ENCODE measurements at places on chromosomes 13 and 19.
A peak's percentile ranks its signal among the peaks of the same experiment; 100 is the strongest.

DNA sequence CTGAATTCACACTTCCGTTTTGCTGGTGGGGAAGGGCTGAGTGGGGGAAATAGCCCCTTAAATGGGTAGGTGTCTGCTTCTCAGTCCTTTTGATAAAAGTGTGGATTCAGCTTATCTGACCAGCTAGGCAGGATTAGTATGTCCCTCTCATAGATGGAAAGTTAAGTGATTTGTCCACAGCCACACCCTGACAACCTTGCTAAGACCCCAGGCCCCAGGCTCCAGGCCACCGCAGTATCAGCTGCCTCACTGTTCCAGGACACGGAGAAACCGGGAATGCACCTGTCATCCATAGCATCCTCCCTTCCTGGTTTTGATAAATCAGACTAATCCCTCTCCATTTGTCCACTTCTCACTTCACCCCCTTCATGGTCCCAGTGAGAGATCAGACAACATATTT is 197.7 kb downstream of the USP12 start:
- no peak for DNase-seq

- DNase-seq: no peak
These were observed 63.1 kb downstream of the AP1M1 start for GRCh38 chr19:16260812-16261161.

- no peak for DNase-seq
These were observed 1162.3 kb downstream of the SLITRK1 start for GRCh38 chr13:82719987-82720386.

GRCh38 chr13:101811284-101811839 is 358.9 kb downstream of the ITGBL1 start:
- DNase-seq: no peak

DNA sequence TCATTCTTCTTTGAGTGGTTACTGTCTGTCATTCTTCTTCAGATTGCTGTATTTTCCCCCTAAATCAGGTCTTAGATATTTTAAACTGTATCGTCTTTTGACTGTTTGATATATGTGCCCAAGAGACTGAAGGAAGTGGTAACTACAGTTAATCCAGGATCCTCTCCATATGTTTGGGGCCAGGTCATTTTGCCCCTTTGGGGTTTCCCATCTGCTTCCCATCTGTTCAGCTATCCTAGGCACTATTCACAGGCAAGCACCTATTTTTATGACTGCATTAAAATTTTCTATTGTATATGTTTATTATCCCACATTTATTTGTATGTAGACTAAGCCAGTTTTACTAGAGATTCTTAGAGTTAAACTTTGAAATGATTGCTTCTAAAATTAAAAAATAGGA is 244.2 kb downstream of the PCCA start:
- DNase-seq: peak; percentile 28

DNA sequence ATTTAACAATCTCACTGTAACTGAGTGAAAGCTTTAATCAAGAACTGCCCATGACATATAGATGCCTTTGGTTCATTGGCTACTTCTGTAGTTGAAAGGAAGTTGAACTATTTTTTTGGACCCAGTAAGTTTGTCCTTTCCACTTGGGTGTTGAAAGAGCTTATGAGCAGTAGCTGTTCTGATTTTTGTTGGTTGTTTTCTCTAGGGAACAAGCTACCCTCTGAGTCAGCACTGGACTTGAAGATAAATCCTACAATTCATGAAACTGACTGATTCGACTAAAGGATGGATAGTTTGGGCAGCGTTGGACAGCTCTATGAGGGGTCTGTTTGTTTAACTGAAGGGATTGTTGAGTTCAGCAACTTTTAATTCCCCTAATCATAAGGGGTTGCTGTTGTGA is 101.0 kb downstream of the PAN3 start:
- no peak for DNase-seq

DNA sequence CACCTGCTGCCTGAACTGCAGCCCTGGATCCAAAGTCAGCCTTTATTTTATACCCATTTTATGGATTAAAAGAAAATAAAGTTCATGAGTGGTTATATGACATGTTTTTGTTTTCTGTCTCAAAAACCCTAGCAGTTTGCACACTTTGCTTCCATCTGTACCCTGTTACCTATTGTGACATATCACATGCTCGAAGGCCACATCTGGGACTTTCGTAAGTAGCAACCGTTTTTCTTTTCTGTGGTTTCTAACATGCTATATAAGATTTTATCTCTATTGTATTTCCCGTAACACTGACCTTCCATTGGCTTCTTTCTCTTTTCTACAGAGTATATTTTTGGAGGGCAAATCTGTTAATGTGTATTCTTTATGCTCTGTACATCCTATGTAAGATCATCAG is 1007.2 kb downstream of the PCDH9 start:
- no peak for DNase-seq

DNA sequence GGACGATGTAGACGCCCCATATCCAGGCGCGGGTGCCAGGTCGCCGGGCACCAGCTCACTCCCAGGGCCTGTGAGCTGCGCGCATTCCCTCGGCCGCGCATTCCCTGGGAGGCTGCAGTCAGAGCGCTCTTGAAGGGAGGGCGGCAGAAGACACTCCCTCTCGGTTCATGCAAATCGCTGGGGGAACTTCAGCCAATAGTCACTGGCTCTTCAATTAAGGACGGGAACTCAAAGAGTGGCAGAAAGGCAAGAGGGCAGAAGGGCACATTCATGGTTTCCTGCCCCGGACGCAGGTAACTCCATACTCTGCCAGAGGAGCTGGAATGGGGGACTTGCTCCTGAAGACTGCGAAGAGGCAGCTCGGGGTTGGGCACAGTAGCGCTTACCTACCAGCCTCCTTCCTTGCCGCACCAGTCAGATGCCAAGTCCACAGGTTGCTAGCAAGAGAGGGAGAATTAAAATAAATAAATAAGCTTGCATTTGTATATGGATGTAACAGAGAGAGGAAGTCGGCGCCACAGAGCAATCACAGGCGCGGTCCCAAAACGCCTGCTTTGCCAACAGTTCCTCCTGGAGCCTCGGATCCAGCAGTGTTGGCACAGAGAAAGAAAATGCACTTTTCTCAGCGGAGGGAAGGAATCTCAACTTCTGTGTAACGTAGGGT is 459 bp downstream of the PCDH20 start:
- no peak for DNase-seq

DNA sequence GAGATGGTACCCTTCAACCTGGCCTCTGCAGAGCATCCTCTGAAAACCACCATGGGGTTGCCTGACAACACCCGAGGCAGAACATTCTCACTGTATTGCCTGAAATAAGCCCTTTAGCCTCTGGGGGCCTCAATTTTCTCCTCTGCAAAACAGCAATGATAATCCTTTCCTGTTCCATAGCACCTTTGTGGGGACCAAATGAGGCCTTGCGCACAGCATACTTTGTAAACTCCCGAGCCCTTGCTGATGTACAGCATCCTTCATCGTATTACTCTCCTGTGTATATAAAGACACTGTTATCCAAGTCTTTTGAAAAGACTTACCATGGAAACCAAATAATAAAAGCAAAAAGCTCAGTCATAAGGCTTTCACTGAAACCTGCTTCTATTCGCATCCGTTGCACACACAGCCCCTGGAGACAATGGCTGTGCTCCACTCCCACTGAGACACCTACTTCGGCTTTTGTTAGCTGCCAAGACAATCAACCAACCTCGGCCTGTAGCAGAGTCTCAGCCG is 276.0 kb downstream of the FOXO1 start:
- DNase-seq: no peak

GRCh38 chr19:5637971-5638370 is 15.1 kb downstream of the SAFB start:
- no peak for DNase-seq

DNA sequence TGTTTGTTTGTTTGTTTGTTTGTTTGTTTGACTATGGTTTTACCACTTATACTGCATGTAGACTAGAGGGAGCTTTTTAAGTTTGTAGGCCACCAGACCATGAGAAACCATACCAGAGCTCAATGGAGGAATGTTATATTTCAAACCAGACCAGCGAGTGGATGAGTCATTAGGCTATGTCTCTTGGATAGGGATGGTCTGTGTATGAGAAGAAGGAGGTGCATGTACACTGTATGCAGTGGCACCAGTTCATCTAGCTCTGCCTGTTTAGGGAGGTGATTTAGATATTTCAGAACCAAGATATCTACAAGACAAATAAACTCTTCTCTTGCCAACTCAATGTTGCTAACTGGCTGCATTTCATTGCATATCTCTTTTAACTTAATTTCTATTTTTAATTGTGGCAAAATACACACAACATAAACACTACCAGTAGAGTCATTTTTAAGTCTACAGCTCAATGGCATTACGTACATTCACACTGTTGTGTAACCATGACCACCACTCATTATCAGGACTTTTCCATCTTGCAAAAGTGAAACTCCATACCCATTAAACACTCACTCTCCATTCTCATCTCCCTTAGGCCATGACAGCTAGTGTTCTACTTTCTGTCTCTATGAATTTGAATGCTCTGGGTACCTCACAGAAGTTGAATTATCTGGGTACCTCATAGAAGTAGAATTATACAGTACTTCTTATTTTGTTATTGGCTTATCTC is 29.2 kb downstream of the SYDE1 start:
- no peak for DNase-seq

DNA sequence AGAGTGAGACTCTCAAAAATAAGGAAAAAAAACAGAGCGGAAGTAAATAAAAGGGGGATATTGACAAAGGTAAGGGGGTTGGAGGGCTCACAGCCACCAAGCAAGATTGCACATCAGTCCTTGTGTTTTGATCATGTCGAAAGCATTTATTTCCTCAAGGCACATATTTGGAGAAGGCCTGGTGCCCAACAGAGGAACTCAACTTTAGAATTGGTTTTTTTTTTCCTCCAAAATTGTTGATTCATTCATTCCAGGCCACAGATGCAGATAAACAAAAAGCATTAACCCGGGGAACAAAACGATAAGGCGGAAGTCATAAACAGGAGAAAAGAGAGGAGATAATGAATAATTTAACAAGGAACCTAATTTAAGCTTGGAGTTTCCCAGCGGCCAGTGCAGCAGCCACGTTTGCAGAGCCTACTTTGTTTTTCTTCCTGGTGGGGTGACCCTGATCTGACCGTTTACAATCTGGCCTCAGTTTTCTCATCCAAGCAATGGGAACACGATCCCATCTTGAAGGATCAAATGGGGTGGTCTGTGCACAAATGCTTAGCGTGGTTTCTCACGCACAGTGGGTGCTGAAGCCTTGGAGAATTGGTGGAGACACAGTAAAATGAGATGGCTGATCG is 2.1 kb upstream of the PTPRS start:
- no peak for DNase-seq

DNA sequence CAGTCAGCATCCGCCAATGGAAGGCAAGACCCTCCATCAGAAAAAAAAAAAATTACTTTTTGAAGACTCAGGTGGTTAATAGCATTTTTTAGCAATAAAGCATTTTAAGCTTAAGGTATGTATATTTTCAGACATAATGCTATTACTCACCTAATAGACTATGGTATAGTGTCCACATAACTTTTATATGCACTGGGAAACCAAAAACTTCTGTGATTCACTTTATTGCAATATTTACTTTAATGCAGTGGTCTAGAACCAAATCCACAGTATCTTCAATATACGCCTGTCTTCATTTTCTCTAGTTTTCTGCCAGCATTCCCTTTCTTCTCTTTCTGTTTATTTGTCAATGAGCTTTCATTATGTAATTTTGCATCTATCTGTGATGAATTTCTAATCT is 418.1 kb downstream of the SLITRK6 start:
- DNase-seq: no peak

DNA sequence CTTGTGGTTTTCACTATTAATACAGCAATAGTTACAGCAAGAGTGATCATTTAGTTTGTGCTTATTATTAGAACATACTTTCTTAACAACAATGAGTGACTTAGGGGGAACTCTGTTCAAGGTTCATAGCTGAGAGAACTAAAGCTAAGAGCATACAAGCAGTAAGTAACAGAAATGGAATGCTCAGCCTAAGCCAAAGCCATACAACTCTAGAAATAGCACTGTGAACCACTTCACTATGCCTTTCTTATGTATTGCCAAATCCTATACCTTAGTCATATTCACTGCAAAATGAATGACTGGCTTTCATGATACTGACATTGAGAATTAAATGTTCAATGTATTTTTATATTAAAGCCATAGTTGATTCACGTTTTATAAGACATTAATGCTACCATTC is 599.7 kb upstream of the SLITRK1 start:
- DNase-seq: no peak

- DNase-seq: peak; percentile 71
These were observed 10.7 kb upstream of the PABPC3 start for GRCh38 chr13:25085125-25085742.

DNA sequence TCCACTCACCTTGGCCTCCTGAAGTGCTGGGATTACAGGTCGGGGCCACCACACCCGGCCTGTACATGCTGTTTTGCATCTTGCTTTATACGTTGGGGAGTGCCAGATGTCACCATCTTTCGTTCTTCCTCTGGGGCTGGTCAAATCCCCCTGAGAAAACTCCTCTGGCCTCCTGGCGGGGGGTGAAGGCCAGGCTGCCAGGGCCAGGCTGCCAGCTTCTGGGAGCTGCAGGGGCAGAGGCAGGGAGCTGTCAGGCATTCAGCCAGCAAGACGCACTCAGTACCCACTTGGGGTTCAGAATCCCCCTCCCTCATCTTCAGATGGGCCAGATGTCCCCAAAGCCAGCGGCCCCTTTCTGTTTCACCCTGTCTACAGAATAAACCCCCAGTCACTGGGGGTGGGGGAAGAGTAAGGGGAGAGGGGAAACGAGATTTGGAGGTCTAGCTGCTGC is 16.1 kb downstream of the ZSWIM9 start:
- no peak for DNase-seq

GRCh38 chr19:49894879-49895565 is 1.7 kb downstream of the IL4I1 start:
- DNase-seq: no peak

DNA sequence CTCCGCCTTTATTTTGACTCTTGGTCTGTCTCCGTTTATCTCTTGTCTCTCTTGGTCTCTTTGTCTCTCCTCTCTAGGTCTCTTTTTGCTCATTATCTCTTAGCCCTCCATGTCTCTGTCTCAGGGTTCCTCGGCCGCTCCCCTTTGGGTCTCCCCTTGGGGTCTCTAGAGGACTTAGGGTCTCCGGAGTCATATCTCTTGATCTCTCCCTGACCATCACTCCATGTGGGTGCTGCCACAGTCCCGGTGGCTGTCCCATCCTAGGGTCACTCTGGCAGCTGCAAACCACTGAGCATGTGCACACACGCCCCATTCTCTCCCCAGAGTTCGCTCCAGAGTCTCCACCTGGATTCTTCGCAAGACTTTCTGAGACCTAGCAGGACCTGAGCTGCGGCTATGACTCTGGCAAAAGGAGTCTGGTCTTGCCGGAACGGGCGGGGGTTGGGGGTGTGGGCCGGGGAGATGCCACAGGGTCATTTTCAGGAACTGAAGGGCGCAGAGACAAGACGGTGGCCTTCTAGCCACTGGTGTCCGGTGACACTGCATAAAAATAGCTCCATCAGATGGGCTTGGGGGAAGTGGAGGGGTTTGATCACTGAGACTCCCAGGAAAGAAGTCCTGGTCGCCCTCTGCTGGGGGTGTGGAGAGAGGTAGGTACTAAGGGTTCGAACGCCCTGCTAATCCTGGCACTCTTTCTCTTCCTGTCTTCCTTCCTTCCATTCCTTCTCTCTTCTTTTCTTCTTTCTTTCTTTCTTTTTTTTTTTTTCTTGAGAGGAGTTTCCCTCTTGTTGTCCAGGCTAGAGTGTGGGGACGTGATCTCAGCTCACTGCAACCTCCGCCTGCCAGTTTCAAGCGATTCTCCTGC is 1.2 kb upstream of the KCNA7 start:
- DNase-seq: no peak

GRCh38 chr13:114110091-114110829 is 22.2 kb downstream of the RASA3 start:
- no peak for DNase-seq

- DNase-seq: no peak
These were observed 4.9 kb downstream of the PNMA8B start for GRCh38 chr19:46490774-46491173.

GRCh38 chr13:40470660-40471059 is 195.8 kb downstream of the FOXO1 start:
- no peak for DNase-seq

All from cerebellum (tissue), 4 donors.